ENCODE measurements at places on chromosomes 5 and 9.

GRCh38 chr5:31783731-31784130 is 144.8 kb downstream of the PDZD2 start:
- no peak for DNase-seq

DNA sequence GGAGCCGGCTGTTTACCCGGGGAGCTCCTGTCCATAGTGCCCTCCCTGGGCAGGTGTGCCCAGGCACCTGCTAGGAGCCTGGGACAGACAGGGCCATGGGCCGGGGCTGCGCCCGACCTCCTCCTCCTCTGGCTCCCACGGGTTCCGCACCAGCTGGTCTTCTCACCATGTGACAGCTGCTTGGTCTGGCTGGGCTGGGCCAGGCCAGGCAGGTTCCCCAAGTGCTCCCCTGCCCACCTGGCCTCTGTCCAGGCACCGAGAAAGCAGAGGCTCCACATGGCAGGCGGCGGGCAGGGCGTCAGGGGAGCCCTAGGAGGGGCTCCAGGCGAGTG is 60.0 kb downstream of the OLFM1 start:
- no peak for DNase-seq

- DNase-seq = peak; percentile 20
Measured at GRCh38 chr5:96175090-96175489, 213.4 kb upstream of the ELL2 start.

GRCh38 chr5:172724242-172725183 is 46.5 kb downstream of the DUSP1 start:
- DNase-seq = no peak

DNA sequence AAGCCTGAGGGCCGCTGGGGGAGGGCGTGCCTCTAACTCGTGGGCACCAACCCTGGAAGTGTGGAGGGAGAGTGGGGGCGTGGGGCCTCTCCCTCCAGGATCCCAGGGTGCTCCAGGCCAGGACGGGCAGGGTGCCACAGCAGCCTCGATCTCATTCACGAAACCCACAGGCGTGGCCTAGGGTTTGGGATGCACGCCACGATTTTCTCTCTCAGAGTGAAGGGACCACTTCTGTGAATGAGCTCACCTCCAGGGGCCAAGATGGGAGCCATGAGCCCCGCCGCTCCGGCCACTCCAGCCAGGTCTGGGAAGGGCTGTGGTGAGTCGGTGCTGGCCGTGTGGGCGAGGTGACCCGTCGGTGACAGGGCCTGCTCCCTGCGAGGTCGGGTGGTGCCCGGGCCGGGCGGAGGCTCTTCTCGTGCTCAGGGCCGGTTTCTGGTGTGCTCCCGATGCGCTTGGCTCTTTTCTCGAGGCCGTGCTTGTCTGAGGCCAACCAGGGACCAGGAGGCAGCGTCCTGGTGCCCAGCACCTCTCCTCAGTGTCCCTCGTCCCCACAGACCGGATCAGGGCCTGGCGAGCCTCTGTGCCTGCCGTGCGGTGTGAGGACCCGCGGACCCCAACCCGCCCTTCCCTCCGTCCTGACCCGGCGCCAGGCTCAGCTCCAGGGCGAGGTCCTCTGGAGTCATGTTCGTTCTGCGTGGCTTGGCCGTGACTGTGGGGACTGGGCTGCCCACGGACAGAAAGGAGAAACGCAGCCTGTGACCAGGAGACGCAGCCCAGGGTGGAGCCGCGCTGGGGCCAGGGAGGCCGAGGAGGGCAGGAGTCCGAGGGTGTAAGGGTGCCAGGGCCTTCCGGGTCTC is 31.0 kb downstream of the TPPP start:
- DNase-seq = no peak

DNA sequence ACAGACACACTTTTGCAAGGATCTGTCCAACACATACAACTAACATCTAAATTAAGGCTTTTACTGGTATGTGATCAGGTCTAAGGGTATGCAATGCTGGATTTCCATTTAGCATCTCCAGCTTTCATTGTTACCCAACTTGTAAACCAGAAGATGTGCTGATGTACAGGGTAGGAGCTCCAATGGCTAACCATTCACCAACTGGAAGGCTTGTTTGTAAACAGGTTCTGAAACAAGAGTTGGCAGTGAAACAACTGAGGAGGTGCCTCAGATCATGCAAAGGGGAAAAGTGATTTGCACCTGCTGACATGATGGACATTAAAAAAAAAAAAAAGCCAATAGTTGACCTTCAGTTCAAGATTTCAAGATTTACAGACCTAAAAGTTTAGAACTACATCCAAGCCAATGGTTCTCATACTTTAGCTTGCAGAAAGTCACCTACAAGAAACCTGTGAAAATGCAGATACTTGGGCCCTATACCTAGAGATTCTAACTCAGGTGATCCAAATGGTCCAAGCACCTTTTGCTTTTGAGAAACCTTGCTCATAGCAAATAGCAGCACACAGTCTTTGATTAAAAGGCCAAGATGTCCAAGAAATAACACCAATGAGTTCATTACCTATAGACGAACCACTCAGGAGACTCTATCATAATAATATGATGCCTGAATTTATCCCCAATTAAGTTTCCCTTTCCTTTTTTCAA is 64.0 kb upstream of the GLRX start:
- no peak for DNase-seq

DNA sequence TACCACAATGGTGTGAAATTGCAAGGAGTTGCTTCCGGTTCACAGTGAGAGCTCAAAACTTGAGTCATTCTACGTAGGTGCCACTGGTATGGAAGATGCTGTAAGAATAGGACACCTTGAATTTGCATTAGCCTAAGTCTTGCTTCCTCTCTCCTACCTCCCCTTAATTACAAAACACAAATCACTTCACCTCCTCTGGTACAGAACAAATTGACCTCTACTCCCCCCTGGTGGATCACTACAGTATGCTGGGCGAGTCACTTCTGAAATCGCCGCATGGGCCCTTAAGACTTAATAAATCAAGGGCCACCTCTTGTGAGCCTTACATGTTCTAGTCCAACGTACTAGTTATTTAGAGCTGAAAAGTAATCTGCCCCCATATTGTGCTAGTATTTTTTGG is 145.3 kb upstream of the SMARCA2 start:
- no peak for DNase-seq

DNA sequence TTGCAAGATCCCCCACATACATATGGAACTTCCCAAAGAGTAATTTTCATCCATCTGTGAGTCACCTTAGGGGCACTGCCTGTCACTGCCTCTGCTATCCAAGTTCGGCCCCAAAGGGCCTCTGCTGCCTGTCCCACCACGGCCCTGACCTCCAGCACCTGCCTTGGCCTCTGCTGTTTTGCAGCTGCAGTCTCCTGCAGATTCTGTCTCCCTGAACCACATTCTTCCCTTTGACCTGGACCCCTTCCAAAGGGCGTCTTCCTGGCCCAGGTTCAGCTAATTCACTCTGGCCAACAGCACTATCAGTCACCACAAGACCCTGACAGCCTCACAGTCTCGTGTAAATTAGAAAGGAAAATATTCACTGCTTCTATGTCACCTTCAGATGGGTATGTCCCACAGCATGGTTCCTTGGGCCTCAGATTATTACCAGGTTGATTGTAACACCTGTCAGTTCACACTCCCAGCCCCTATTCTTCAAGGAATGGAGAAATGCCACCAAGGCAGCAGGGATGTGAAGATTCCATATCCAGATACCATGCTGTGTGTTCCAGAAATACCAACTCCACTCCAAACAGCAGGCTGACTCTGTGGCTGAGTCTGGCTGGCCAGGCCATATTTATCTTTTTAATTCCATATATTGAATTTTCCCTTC is 479.3 kb downstream of the ARHGEF28 start:
- DNase-seq = no peak

DNA sequence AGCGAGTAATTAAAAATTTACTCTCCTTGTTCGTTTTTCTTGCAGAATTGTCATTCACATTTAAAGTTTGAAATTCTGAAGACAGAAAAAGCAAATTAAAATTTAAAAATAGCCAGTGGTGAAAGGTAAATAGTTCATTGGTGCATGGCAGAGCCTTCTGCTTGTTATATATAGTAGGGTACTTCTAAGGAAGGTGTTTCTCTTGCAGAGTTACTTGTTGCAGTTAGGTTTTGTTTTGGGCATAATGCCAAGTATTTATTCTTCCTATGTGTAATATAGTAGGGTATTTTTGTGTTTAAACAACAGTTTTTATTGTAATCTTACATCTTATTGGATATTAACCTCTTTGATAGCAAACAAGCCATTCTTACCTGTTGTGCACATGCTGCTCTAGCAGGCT is 179.4 kb downstream of the KDM4C start:
- no peak for DNase-seq

- DNase-seq = no peak
Measured at GRCh38 chr9:125831054-125831453, 83.9 kb downstream of the PBX3 start.

GRCh38 chr9:124415852-124416484 is 726 bp upstream of the PSMB7 start:
- no peak for DNase-seq

DNA sequence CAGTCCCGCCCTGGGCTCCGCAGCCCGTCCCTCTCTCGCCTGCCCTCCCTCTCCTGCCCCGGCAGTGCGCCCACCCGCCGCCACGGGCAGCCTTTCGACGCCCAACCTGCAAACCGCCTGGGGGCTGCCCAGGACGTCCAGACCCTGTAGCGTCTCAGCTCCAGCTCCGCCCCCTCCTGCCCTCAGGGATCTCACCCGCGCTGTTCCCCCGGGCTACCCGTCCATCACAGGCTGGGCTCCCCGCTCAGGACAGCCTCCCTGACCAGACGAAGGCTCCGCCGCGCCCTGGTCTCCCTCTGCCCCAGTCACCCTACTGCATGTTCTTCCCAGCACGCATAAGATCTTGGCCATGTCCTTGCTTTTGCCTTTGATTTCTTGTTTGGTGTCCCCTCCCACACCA is 1.4 kb downstream of the RASGEF1C start:
- no peak for DNase-seq

- peak; percentile 96 for DNase-seq
Measured at GRCh38 chr9:3880851-3881250, 355.1 kb upstream of the RFX3 start.

DNA sequence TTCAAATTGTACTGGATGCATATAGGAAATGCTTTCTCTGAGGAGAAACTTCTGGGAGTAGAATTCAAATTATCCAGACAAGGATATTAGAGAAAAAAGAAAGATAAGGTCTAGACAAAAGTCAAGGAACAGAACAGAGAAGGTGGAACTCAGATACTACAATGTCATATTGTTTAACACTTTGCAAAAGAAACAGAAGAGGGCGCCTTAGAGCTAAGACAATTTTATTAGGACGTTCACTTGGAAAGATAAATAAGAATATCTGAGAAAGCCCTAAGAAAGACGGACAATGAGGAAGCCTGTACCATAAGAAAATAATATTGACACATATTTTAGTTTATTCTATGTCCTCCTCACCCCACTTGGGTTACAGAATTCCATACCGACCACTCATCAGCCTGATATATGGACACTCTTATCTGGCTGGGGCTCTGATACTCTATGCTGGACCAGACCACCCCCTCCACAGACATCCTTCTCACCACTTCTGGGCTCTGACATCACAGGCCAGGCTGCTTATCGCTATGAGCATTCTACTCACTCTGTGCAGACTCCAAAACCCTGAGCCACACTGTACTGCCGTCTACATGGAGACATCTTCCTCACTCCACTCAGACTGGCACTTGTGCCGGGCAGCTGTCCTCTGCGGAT is 9.1 kb upstream of the AK3 start:
- peak; percentile 75 for DNase-seq

DNA sequence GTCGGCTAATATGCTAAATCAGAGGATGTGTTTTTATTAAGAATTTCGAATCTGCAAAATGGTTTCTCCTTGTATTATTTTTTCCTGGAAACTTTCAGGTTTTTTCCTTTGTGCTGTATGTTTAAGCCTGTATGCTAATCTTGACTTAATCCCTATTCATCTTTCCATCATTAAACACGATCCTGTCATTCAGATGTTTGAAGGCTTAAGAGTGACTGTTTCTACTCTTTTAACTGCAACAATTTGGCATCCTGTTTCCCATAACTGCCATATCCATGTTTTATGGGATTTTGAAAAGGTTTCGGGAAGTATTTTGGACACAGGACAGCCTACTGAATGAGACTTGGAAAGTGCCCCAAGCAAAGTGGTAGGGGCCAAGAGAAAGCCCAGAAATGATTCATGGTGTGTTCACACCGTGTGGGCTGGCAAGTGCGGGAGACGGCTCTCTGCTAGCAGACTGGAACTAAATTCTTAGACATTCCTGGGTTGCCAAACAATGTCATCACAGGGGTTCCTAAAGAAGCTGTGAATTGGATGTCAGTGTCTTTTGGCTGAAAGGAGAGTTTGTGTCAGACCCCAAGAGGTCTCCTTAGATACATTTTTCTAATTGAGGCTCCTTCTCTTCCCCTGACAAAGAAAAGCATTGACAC is 125.4 kb upstream of the ADAMTS16 start:
- DNase-seq = no peak

GRCh38 chr9:112819635-112820496 is 69.3 kb downstream of the SNX30 start:
- peak; percentile 82 for DNase-seq

- DNase-seq = no peak
Measured at GRCh38 chr9:32728181-32728580, 55.2 kb upstream of the TMEM215 start.

GRCh38 chr9:129632460-129632859 is 6.5 kb downstream of the NTMT1 start:
- DNase-seq = no peak

DNA sequence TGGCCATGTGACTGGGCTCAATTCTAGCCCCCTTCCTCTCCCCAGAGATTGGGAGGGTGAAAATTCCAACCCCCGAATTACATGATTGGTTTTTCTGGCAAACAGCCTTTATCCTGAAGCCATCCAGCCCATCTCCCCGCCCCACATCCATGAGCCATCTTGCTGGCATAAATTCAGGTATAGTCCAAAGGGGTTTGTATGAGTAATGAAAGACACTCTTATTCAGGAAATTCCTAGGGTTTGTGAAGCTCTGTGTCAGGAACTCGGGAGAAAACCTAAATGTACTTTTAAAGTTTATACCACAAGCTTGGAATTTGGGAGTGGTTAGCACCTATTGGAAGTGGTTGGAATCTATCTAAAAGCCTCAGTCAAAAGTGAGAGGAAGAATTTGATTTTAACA is 80.6 kb upstream of the SIMC1 start:
- peak; percentile 32 for DNase-seq

DNA sequence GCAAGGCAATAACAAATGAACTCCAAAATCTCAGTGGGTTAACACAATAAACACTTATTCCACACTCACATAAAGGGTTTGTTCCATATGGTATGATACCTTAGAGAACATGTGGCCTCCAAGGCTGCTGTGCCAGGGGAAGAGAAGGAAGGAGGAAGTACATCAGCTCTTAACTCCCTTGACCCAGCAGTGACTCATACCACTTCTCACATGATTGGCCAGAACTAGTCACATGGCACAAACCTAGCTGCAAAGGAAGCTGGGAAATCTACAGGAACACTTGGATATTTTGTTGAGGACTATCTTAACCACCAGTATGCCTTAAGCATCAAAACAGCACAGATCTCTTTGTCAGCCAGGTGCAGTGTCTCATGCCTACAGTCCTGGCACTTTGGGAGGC is 99.3 kb downstream of the SLIT3 start:
- peak; percentile 18 for DNase-seq

- DNase-seq = peak; percentile 42
Measured at GRCh38 chr5:98205691-98206461, 567.6 kb upstream of the RGMB start.

Measured in amniotic epithelial cell (primary cell).